ENCODE measurements at places on chromosomes 3 and 15.

DNA sequence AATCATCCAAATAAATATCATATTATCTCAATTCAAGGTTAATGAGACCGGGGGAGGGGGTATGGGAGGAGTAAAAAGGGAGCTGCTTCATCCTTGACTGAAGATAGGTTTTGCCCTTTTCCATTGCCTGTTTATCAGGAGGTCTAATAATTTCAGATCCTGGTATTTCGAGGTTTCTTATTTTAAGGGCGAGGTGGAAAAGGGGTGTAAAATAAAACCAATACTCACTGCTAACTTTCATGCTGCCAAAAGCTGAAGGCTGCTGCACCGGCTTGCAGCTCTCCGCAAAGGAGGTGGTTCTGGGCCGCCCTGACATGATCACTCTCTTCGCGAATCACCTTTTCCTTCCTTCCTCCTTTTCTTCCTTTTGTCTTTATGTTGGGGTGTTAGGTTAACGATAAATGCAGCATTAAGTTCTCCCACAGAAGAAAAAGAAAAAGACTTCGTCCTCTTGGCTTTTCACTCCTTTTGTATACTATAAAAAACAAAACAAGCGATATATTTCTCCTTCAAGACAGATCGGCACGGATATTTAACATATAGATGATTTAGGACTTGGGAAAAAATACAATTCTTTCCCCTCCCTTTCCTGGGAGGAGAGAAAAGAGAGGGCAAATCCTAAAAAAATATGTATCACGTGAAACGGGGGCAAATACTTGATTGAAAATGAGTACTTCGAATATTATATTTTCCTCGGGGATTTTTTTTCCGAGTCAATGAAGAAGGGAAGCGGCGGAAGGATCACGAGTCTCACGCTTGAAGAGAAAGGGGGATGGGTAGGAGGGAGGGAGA lies 932 bp downstream of the GSK3B start:
- DNase-seq: no peak

DNA sequence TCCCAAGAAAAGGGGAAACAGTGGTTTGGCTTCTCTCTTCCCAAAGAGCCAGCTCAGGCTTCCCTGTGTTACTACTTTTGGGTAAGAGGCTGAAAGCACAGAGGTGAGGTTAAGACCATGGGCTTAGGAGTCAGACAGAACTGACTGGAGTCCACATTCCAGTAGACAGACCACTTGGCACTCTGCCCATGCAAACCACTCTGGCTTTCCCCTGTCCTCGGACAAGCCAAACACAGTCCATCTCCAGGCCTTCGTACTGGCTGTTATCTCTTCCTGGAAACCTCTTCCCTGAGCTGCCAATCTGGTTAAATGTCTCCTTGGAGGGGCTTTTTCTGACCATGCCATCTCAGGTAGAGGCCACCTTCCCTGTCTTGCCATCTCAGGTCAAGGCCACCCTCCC lies 53.1 kb upstream of the FAM3D start:
- no peak for DNase-seq

- no peak for DNase-seq
These were observed 941 bp downstream of the SLC12A8 start for GRCh38 chr3:125211523-125212090.

DNA sequence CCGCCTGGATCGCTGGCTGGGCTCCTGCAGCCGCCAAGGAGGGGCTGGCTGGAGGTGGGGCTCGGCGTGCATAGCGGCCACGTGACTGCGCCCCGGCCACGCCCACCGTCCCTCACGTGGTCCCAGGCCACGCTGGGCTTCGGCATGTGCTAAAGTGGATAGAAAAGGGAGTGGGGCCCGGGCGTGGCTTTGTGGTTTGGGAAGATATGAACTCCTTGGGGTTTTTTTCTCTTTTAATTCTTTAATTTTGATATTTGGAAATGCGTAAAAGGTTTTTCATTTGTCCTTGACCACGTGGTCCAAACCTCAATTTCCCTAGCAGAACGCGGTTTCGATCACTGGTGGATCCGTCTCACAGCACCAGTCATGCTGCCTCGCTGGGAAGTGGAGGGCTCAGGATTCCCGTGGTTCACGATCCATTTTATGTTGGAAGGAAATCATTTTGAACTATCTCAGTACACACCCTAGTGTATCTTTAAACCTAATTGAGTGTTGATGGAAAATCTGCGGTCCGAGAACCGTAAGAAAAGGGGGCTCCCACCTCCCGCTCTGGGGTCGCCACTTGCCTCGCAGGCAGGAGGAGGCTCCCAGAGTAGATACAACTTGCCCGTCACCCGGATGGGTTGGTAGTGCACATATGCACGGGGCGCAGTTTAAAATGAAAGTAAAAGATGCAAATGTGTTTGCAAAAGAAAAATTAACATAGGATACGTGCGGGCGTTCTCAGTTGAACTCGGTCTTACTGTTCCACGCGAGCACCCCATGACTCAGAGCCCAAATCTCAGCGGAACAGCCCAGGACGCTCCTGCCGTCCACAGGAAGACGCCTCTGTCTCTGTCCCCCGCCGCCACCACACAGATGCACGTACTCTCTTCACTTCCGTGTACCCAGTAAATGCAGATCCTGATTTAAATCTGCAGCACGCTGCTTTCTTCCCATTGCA lies 141.9 kb downstream of the PGPEP1L start:
- peak; percentile 43 for DNase-seq

DNA sequence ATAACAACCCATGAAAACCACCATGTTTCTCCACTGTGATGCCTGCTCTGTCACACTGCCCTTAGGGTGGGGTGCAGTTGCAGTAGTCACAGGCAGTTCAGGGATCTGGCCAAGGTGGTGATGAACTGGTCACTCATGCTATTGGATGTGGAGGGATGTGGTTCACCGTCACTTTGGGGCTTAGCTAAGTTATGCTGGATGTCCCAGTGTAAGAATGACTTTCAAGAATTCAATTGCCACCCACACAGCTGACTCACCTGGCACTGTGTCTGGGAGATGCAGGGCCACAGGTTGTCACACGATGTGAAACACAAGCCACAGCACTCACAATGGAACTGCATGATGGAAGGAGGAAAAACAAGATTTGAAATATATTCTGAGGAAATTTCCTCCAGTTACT lies 146.1 kb upstream of the CTNNB1 start:
- no peak for DNase-seq

DNA sequence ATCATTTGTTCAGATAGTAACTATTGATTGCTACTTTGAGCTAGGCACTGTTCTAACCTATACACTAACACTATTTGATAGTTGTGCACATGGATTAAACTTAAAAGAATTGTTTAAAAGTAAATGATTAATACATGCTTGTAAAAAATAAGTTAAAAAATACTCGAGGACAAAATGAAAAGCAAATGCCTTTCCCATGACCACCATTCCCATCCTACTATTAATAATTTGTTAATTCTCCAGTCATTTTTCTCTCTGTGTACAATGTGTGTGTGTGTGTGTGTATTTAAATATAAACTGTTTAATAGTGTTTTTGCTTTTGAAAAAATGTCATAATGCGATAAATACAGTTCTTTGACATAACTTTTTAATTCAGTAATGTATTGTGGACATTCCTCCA lies 78.7 kb upstream of the KCNMB2 start:
- no peak for DNase-seq

- DNase-seq: no peak
These were observed 71.4 kb downstream of the FBXL22 start for GRCh38 chr15:63668601-63669000.

- DNase-seq: no peak
These were observed 334.8 kb downstream of the NAALADL2 start for GRCh38 chr3:175193815-175194518.

- DNase-seq: no peak
These were observed 19.5 kb upstream of the BSN start for GRCh38 chr3:49534581-49535441.

DNA sequence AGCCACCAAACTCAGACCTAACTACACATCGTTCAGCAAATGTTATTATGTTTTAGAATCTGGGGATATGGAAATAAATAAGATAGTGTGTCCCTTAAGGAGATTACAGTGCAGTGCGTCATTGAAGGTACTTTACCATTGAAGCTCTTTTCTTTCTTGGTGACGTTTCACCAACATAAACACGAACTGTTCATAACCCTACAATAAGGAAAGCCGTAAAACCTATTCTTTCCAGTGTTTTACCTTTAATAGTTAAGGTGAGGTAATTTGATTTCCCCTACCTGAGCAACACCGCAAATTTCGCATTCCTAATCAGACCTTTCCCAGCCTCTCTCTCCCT lies 826 bp downstream of the CCDC66 start:
- no peak for DNase-seq

DNA sequence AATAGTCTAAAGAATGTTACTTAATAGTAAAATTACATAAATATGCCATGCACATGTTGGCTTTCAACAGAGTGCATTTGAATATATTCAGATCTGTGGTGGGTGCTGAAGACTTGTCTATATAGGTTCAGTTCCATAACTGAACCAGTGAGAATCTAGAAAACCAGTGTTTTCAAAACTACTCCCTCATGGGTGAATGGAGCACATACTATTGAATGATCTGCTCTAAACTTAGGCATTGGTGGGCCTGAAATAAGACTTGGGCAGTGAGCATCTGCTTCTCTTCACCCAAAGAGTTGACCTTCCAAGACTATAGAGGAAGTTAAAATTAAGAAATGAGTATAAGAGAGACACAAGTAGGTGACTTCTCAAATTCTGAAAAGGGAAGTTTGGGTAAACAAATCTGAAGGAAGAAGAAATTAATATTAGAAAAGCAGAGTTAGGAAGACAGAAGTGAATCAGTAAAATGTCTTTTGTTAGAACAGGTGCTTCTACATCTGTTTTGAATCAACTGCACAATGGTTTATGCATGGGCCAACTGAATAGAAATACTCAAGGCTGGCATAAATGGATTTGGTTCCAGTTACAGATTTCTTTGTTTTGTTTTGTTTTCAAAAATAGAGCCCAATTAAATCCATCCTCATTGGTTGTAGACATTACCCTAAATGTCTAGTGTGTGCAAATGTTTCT lies 19.3 kb downstream of the ALCAM start:
- DNase-seq: no peak

DNA sequence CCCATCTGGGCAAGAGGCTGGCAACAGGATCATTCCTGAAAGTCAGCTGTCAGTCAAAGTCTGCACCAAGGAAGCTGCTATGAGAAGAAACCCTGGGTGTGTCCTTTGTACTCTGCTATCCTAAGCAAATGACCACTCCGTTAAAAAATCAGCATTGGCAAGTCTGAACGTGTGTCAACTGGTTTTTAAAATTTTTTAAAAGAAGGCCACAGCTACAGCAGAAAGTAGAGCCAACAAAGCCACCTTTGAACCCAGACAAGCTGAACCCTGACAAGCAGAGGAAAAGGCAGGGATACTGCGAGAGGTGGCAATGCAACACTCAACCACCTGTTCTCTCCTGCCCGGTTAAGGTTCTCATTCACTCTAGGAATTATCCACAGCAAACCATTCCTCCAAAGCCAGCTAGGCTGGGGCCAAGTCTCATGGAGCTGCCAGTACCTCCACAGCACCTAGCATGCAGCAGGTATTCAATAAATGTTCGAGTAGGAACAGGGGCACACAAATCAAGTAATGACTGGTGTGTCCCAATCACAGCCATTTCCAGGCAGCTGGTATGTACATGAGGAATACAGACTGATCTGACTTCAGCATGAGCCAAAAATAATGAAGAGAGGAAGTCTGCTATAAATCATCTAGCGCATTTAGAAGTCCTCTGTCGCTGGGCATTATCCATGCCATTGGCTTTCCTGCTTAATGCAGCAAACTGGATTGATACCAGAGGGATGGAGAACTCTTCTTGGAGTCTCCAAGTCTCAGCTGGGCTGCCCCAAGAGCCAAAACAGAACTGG lies 76.0 kb downstream of the ADCY5 start:
- DNase-seq: no peak

DNA sequence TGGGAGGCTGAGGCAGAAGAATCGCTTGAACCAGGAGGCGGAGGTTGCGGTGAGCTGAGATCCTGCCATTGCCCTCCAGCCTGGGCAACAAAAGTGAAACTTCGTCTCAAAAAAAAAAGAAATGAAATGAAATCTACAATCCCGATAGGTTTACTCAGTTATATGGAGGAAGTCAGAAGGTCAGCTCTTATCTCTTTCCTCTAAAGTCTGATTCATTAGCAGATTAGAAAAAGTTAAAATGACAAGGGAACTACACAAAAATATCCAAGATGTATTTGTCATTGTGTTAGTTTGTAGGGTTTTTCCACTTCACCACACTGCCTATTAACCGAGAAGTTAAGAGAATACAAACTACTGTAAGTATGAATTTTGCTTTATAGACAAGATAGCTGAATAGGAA lies 420.6 kb downstream of the SHQ1 start:
- DNase-seq: no peak

- no peak for DNase-seq
These were observed 943 bp upstream of the PCSK6 start for GRCh38 chr15:101490408-101490891.

DNA sequence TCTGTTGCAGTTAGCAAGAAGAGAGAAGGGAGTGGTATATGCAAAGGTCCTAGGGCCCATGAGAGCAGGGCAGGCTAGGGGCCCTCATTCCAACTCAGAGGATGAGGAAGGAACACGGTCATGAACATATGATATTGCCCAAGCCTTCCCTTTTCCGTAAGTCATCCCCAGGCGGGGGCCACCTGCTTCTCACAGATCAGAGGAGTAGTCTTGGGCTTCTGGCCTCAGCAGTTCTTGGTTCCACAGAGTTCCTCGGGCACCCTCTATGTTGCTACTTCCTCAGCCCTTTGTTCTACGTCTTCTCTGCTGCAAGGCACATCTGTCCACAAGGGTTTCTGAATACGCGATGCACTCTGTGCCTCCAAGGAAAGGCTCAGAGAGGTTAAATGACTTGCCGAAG lies 25.3 kb downstream of the EPHB3 start:
- no peak for DNase-seq
